SW 1271 (cell line): ENCODE measurements at places on chromosomes 3 and 15.

DNA sequence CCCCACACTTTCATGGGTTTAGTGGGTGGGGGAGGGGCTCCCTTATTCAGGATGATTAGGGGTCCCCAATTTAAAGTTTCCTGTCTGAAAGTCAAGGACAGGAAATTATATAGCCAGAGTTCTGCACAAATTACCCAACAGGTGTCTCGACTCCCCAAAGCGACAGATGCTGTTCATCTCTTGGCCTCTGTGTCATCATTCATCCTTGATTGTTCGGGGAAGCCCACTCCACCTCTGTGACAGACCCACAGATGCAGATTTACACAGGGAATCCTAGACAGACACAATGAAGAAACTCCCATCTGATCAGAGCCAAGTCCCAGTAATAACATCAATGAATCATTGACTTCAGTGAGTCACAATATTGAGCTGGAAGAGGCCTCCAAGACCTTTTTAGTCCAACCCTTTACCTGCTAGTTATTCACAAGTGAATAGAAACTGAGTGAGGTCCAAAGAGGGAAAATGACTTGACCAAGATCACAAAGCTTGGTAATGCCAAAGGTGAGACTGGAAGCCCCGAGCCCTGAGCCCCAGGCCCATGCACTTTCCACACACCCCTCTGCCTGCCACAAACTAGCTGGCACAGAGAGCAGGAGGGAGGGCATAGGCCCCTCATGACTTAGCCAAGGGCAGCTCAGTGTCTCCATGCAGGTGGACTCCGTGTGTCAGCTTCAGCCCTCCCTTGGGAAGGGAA is 7.9 kb upstream of the SRP14 start:
- no peak for DNase-seq

DNA sequence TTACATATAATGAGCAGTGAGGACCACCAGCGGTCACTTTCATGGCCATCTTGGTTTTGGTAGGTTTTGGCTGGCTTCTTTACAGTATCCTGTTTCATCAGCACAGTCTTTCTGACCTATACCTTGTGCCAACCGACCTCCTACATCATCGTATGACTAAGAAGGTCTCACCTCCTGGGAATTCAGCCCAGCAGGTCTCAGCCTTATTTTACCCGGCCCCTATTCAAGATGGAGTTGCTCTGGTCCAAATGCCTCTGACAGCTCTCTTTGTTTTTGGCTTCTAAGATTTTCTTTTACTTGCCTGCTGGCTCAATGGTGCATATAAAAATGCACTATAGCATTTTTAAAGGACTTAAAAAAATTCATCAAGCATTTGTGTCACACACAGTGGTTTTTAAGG is 3.2 kb upstream of the MME start:
- no peak for DNase-seq

DNA sequence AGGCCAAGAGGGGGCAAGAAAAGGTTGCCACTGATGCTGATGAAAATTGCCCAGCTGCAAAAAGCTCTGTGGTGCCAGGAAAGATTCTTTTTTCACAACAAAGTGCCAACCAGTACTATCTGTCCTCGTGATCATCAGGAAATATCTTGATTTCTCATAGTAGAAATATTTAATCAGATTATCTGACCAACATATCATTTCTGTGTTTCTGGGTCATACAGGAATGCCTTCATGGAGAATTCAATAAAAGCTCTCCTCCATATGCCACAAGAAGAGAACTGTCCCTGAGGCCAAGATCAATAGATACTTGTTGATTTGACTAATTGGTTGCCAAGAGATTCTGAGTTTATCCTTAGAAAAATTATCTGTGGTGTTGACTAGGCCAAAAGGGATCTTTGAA is 63.5 kb downstream of the FSIP1 start:
- DNase-seq: no peak

DNA sequence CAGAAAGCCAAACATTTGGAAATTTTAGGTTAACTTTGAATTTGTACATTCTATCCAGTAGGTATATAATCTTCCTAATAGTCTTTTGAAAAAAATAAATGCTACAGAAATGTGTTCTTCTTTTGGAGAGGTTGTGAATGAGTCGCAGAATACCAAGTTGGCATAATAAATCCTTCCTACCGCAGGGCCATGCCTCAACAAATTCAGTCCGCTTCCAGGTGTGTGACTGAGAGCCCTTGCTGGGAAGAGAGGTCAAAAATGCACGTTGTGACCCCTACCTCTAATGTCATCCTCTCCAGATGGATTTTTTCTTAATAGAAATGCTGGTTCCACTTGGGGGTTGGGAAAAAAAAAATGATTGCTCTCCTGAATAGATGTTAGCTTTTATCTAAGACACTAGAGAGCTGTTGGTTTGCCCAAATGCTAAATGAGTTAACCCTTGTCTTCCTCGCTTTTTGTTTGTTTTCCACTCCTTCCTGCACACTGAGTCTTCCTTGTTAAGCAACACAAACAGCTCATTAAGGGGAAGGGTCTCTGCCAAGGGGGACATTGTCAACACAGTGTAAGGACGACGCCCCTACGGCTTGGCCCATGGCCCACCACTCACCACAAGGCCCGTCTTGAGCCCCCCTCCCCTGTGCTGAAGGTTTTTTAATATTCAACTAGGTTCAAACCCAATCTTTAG is 33.9 kb downstream of the RLBP1 start:
- DNase-seq: no peak
